ENCODE measurements at places on chromosomes 6 and 20.

DNA sequence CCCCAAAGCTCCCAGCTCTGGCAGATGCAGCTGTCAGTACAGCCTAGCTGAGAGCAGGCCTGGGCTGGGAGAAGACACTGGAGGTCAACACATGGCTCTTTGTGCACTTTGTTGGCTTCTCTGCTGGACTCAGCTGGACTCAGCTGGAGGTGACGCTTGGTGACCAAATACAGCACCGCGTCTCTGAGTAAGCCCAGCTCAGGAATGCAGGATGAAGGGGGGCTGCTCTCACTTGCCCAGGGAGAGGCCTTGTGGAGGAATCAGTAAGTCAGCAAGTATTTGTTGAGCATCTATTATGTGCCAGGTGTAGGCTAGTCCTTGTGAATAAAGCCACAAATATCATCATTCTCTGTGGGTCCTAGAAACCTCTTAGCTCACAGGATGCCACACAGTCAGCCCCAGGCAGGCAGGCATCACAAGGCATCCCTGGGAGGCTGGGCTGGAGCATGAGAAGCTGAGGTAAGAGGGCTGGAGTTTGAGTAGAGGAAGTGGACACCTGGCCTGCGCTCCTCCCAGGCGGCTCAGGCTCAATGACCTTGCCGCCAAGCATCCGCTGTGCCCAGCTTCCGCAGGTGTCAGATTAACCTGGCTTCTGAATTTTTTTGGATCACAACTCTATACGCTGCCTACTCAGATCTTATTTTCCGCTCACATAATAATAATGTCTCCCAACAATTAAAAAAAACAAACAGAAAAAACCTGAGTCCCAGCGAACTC, 95.4 kb downstream of the TMEM170B start:
- DNase-seq, result no peak

DNA sequence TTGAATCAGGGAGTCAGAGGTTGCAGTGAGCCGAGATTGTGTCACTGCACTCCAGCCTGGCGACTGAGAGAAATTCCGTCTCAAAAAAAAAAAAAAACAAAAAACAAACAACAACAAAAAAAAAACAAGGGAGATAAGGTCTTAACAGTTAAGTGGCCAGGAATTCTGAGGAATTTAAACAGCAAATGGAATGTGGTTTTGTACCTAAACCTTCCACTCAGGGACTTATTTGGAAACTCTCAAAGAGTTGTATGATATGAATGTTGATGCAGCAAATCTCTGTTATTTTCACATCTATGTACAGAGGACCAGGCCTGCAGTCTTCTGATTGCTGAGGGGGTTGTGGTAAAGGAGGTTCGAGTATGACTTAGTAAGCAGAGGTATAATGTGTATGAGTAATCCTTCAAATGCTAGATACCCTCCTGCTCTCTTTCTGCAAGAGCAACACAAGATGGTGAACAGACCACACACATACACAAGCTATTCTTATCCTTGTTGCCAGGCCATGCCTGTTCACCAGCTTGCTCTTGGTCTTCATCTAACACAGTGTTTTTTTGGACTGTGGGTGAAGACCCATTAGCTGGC, 174.9 kb upstream of the SCGN start:
- no peak for DNase-seq

GRCh38 chr6:118042855-118043254, 135.8 kb downstream of the SLC35F1 start:
- DNase-seq, result no peak

DNA sequence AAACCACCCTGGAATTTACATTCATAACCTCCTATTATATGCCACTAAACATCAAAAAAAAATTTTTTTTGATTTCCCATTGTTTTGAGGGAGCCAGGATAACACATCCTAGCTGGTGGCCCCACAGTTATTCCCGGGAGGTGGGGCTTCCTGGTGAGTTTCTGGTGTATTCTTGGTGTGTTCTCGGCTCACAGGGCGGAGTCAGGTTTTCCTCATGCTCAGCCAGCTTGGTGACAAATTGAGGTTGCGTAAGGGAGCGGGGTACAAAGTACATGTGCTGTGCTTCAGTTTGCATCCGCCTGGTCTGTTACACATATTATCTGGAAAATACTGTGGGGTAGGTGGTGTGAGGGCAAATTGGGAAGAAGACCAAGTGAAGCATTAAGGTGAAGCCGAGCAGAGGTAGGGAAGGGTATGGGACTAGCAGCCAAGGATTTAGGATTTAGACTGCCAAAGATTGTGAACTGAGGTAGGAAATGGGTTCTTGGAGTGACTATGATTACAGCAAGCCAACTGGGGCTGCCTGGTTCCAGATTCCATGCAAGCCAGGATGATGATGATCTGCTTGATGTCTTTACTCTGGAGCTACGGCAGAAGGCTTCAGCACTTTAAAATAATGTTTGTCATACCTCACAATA, 46.2 kb upstream of the EEF1A1 start:
- no peak for DNase-seq

DNA sequence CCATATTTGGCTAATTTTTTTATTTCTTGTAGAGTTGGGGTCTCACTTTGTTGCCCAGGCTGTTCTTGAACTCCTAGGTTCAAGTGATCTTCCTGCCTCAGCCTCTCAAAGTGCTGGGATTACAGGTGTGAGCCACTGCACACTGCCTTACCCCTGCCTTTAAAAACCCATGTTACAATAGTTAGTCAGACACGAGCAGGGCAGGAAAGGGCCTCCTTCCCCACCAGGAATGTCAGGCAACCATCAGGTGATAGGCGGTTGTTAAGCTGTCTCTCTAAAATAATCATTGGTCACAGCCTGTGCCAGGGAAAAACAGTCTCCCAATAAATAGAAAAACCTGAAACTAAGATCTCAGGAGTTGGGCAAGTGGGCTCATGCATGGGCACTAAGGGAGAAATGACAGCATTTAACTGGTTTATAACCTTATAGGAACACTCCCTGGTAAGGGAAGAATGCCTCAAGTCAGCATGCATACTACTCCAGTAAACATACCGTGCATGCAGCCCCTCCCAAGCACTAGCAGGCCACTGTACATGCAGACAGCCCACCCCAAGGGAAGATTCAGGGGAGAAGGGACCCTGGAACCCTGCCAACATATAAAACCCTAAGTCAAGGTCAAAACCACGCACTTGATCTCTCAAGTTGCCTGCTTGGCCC, 8.4 kb downstream of the OR2H2 start:
- DNase-seq, result no peak

DNA sequence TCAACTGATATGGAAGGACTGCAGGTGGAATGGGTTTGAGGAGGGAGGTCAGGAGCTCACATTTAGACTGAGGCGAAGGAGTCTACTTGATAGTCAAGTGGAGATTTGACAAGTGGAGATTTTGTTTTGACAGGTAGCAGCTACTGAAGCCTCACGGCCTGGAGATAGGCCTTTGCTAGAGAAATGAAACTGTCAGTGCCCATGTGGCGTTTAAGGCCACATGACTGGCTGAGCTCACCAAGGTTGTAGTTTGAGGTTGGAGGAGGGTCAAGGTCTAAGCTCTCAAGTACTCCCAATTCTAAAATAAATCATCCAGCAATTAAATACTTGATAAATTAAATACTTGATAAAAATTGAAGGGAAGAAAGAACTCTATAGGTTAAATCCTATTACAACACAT, 80.1 kb upstream of the C6orf118 start:
- no peak for DNase-seq

GRCh38 chr6:34334796-34335416, 57.6 kb downstream of the NUDT3 start:
- no peak for DNase-seq

- DNase-seq, result peak; percentile 53
Measured at GRCh38 chr6:33215271-33216116, 7.2 kb downstream of the RING1 start.

- no peak for DNase-seq
Measured at GRCh38 chr6:130859161-130859867, 32.1 kb downstream of the SMLR1 start.

- DNase-seq, result no peak
Measured at GRCh38 chr6:21331235-21331634, 262.3 kb upstream of the SOX4 start.

DNA sequence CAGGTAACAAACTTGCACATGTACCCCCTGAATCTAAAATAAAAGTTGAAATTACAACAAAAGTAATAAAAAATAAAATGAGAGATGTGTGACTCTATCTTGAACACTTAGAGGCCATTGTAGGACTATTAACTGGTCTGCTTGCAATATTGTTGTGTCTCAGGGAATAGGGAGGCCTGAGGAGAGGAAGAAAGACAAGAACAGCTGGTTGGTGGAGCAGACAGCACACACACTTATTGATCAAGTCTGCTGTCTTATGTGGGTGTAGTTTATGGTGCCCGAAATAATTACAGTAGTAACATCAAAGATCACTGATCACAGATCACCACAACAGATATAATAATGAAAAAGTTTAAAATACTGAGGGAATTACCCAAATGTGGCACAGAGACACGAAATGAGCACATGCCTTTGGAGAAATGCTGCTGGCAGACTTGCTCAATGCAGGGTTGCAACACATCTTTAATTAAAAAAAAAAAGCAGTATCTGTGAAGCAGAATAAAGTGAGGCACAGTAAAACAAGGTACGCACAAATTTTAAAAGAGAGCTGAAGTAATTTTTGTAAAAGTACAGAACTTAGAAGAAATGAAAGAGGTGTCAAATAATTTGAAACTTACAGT, 110.1 kb upstream of the HDAC2 start:
- no peak for DNase-seq

GRCh38 chr6:126182650-126183311, 157.1 kb upstream of the CENPW start:
- DNase-seq, result no peak

DNA sequence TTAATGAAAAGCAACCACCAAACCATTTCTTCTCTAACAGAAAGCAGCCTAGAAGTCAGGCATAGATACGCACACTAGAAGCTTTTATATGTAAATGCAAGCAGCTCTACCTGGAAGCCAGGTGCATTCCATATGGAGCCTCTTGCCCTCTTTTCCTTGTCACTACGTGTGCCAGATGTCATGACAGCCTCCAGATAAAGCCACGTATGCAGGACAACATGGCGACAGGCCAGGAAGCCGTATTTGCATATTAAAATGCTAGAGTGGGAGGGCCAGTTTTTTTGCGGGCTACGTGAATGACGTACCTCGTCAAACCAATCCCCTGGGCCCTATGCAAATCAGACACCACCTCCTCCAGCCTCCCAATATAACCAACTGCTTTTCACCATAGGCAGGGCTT, 308.1 kb upstream of the SPTLC3 start:
- no peak for DNase-seq

- no peak for DNase-seq
Measured at GRCh38 chr20:23225407-23226060, 125.1 kb upstream of the NXT1 start.

DNA sequence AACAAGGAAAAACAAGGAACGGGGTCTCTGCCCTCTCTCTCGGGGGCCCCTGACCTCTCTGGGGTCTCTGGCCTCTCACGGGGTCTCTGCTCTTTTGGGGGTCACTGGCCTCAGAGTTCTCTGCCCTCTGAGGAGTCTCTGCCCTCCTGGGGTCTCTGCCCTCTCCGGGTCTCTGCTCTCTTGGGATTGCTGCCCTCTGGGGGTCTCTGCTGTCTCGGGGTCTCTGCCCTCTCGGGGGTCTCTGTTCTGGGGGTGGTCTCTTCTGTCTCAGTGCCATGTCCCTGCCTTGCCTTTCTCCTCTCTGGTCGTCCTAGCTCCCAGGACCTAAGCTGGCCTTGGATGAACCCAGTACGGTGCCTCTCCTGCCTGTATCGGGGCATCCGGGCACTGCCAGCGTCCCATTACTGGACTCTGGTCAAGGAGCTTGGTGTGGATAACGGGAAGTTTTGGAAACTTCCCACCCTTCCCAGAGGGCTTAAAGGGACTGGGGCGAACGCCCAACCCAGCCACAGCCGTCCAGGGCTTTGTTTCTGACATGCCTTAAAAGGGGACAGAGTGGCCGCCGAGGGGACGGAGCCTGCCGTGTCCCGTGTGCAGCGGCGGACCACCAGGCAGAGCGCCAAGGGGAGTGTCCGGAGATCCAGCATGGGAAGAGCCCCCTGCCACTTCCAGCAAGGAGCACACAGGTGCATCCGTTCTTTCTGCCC, 24.7 kb upstream of the MRGBP start:
- no peak for DNase-seq

DNA sequence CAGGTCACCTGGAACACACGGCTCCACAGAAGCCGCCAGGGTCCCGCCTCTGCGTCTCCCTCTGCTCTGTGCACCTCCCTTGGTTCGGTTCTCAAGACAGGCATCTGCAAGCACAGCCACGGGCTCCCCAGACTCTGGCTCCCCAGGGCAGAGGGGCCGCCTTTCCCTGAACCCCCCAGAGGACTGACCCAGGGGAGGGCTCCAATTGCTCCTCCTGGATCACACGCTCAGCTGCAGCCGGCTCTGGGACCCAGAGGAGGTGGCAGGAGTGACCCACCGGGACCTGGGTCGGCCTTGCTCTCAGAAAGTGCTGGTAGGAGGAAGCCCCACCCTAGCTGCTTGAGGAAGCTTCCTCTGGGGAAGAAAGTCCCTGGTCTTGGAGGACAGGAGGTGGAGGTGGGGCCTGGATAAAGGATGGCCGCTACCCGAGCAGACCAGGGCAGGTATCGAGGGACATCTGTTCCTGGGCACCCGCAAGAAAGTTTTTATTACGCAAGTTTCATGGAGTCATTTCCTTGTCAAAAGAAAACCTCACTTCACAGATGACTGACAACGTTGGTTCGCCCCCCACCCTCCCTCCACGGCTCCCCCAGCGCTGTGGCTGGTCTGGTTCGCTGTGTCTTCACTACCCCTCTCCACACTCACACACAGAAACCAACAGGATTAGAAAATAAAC, 103.9 kb upstream of the AFDN start:
- DNase-seq, result no peak

DNA sequence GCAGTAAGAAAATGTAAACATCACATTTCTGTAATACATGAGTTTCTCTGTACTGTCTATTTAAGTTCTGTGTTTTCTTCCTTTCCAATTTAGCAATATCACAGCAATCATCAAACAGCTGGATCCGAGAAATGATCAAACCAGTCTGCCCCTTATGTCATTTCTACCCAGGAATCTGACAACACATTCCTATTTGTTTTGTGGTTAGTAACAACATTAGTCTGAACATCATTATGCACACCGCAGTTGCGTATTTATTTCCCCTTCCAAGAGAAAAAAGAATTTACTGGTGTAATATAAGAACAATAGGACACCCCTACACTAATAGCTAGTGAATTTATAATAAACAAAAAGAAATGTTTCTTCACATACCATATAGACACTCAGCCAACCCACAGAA, 179.5 kb downstream of the BTBD9 start:
- DNase-seq, result no peak

GRCh38 chr6:110147870-110148269, 31.6 kb downstream of the WASF1 start:
- no peak for DNase-seq

DNA sequence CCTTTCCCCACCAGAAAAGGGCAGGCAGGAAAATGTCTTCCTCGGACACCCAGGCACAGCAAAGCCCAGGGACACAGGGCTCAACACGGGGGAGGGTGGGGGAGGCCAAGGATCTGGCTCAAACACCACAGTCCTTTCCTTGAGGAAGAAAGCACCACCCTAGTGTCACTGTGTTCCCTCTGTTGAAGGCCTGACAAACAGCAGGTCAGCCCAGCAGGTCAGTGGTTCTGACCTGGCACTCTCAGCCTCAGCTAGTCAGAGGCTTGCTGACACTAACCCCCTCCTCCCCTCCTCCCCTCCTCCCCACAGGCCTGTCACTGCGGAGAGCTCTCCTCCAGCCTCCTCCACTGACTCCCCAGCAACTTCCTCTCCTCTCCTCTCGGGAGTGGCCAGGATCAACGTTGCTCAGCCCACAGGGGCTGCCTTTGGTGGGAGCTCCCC, 239.6 kb downstream of the LRFN2 start:
- peak; percentile 20 for DNase-seq

Data from activated naive CD4-positive, alpha-beta T cell treated with anti-CD3 and anti-CD28 coated beads, Interleukin-2, amount 50 U/mL, for 72 hours (primary cell).